Activated CD4-positive, alpha-beta T cell treated with anti-CD3 and anti-CD28 coated beads, Interleukin-2, amount 50 U/mL, for 16 hours (primary cell): ENCODE measurements at places on chromosomes 12 and 14.

DNA sequence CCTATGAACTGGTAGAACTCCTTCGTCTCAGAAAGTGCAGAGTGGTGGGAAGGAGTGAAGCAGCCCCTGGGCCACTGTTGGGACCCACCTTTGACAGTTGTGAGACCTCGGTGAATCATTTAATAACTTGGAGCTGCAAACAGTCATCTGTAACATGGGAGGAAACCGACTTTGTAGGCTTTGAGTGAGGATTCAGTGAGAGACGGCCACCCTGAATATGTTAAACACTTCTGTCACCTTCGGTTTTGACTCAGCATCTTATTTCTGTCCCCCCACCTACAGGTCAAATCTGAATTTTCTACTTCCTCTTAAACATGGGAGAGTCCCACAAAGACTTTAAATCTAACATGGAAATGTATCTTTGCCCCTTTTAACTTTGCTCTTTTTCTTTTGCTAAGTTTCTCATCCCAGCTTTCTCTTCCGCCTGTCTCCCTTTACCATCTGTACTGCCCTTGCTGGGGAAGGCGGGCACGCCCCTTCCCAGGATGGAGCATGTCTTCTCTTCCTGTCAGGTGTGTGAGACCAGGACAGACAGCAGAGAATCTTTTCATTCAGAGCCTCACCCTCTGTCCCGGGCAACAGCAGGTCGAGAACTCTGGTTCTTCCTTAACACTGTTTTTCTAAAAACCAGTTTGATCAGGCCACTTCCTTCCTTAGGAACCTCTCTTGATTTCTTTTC is 37.1 kb downstream of the ZC3H14 start:
- DNase-seq = peak; percentile 86

DNA sequence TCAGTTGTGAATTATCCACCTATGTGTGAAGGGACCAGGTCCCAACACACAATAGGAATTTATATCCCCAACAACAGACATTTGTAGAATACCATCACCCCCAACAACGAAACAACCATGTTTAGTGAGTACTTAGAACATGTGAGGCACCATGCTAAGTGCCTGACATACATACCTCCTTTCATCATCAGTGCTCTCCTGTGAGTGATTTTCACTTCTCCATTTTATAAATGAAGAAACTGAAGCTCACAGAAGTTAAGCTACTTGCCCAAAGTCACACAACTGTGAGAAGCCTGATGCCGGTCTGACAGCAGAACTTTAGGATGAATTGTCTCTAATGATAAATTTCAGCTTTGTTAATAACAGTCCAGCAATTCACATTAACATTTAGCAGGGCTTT is 35.4 kb downstream of the SPTB start:
- DNase-seq = no peak

DNA sequence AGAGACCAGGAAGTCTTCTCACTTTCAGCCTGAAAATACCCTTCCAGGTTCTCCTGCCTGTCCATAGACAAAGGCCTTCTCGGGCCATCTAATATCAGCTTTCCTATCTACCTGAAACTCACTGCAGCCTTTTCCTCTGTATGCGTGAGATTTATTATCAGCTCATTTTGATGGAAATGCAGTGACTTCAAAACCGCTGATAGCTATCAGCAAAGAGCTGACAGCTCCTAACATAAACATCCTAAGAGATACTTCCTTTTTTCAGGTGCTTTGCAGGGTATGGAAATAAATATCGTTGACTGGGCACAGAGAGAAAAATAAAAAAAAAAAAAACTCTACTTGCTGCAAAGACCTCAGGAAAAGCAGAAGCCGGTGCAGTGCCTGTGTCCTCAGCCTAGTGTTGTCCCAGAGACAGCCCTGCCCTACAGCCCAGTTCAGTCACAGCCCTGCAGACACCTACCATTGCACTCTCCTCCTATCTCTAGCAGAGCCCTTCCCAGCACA is 215.0 kb upstream of the EGLN3 start:
- no peak for DNase-seq

GRCh38 chr14:103836976-103837725 is 10.2 kb downstream of the PPP1R13B start:
- no peak for DNase-seq

GRCh38 chr14:99401621-99402284 is 78.9 kb downstream of the SETD3 start:
- no peak for DNase-seq

GRCh38 chr12:52582971-52583456 is 9.4 kb upstream of the KRT74 start:
- peak; percentile 45 for DNase-seq

DNA sequence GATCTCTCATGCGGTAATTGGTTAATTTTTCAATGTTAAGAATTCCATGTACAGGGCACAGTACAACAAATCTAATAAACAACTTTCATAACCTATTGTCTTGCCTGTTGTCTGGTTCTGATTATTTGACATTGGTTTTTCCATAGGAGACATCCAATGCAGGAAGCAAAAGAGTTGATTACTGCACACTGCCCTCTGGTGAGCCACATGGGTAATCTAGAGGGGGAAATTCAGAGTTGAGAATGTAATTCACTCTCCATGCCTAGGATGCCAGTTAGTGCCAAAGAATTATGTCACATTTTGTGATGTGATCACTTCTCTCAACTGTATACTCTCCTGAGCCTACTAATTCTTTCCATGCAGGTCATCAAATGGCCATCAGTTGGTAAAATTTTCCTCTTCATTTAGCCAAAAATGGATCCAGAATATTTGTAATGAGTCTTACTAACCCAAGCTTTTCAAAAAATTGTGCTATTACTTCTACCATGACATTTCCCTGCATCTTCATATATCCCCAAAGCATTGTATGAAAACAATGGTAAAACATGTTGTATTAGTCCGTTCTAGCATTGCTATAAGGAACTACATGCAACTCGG is 17.7 kb upstream of the CCDC91 start:
- DNase-seq = peak; percentile 5

DNA sequence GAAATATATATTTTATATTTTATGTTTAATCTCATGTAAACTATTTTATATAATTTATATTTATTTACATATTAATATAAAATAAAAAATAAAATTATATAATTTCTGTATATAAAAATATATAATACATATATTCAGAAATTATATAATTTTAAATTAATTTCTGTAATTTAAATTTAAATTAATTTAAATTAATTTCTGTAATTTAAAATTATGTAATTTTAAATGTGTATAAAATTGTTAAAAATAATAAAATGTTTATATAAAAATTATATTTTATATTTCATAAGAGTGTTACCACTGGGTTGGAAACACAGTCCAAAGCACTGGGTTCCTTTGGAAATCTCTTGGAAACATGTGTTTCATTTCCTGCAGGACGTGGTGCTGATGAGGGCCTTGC is 94.6 kb downstream of the DNAH10 start:
- DNase-seq = no peak

DNA sequence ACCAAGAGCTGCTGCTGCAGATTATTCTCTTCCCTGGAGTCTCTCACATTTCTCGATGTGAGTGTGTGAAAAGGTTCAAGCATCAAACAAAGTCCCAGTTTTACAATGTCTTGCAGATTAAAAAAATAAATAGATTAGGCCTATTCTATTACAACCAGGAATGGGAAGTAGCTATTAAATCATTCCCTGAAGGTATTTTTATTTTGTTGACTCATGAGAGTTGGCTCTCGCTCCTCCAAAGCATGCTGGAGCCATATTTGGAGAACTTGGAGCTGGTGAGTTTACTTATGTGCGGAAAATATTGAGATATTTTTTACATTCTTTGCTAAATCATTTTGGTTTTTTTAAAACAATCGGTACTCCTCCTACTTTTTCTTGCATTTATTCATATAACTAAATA is 572.3 kb downstream of the ETNK1 start:
- DNase-seq = no peak

DNA sequence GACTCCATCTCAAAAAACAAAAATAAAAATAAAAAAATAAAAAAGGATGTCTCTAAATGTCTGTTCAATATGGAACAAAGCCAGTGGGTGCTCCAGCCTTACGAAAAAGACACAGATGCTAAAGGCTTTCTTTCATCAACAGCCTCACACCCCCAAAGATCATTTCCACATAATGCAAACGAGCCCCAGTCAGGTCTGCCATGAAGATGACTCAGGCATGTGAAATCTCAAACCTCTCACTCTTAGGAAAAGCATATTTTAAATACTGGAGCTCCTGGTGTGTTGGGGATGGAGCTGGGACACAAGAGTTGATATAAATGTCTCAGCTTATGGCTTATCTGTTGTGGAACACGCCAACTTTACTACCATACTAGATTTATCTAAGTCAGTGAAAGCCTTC is 49.9 kb upstream of the PLXNC1 start:
- no peak for DNase-seq

- DNase-seq = no peak
These were observed 30.8 kb upstream of the AKAP5 start for GRCh38 chr14:64434528-64434927.

DNA sequence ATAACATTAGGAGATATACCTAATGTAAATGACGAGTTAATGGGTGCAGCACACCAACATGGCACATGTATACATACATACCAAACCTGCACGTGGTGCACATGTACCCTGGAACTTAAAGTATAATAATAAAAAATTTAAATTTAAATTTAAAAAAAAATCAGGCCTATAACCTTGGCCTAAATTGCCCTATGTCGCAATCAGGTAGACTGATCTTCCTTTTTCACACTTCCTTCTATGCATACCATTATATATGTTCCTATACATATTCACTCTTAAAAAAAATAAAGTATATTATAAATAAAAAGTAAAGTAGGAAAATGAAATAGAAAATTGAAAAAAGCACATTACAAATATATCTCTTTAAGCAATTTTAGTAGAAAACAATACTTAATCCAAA is 117.7 kb upstream of the GARIN2 start:
- no peak for DNase-seq

- no peak for DNase-seq
These were observed 167.9 kb downstream of the NUAK1 start for GRCh38 chr12:105970885-105971284.

DNA sequence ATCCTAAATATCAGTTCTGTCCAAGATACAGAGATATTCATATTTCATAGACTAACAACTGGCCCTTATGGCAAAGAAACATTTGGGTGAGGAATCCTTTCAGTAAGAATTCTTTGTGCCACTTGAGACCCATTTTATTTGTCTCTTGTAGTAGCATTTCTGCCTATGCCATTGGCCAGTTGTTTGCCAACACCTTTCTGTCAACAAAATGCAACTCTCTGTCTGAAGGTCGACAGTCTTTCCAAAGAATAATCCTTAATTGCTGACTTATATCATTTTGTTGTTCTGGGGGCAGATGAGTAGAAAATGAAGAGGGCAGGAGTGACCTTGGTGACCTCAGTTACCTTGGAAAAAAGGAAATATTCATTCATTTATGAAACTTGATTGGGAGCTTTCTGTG is 10.9 kb downstream of the IFT43 start:
- DNase-seq = no peak

- DNase-seq = peak; percentile 70
These were observed 1.9 kb upstream of the SCFD1 start for GRCh38 chr14:30620178-30620577.

DNA sequence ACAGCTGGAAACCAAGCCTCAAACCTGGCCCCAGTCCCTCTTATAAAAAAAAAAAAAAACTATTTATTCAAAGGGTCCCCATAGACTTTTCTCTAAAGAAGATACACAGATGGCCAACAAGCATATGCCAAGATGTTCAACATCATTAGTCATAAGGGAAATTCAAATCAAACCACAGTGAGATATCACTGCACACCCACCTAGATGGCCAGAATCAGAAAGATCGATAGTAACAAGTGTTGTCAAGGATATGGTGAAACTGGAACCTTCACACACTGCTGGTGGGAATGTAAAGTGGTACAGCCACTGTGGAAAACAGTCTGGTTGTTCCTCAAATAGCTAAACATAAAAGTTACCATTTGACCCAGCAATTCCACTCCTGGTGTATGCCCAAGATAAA is 5.9 kb upstream of the NFYB start:
- no peak for DNase-seq

GRCh38 chr12:32917094-32917611 is 20.6 kb upstream of the PKP2 start:
- DNase-seq = no peak

DNA sequence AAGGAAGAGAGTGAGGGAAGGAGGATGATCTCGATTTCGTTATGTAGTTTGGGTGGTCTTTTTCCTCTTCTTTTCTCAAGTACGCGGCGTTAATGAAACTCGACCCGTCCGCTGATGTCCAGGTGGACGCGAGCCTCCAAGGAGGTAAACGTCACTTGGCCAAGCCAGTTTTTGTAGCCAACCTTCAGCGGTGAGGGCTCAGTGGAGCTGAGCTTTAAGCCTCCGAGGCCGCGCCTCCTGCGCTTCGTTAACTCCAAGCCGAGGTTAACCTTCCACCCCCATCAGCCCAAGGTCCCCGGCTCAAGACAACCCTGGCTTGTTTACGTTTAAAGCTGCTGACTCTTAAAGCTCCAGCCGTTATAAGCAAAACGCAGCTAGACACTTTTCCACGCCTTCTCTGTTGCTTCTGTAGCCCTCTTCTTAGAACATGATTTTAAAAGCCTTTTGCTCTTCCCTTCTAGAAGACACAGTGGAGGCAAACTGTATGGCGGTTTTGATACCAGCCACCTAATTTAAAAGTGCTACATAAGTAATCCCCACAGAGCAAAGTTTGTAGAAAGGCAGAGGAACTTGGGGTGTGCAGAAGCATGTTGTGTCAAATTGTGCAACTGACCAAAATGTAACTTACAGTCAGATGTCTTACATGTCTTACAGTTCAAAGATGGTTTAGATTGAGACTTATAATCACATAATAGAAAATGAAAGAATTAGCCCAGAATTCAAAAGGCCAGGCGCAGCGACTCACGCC is 923 bp upstream of the ITPR2 start:
- peak; percentile 25 for DNase-seq

GRCh38 chr14:70416338-70416724 is 559 bp downstream of the SYNJ2BP start:
- no peak for DNase-seq

DNA sequence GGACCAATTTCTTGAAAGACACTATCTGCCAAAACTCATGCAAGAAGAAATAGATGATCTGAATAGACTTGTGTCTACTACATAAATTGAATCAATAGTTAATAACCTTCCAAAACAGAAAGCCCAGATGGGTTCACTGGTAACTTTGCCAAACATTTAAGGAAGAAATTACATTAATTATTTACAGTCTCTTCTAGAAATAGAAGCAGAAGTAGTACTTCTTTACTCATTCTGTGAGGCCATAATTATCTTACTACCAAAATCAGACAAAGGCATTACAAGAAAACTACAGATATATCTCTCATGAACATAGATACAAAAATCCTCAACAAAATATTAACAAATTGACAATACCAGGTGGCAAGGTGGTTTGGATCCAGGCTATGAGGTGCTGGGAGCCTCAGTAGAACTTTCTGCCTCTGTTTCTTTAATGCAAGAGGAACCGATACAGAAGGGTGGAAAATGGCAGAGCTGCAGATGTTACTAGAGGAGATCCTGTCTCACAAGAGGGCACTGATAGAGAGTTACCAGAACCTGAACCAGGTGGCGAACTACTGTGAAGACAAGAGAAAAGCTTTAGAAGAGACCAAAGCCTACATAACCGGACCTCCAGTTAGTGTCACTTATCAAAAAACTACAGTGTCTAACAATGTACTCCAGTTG is 33.7 kb upstream of the KTN1 start:
- DNase-seq = no peak

- DNase-seq = peak; percentile 96
These were observed at the start of the genes C12orf57 and RNU7-1 for GRCh38 chr12:6943722-6944380. Gene C12orf57, plus strand, starts transcription at chr12:6944022. Its CDS starts 100 bp downstream, at chr12:6944122. Gene RNU7-1, plus strand, starts transcription at chr12:6943816.

GRCh38 chr12:32043928-32044549 is 62.6 kb upstream of the BICD1 start:
- no peak for DNase-seq
